ENCODE measurements at places on chromosomes 3 and 15.

- no peak for DNase-seq
Measured at GRCh38 chr3:172134352-172134751, 95.0 kb downstream of the FNDC3B start.

- DNase-seq, result peak; percentile 29
Measured at GRCh38 chr3:67654099-67654843, at the start of gene SUCLG2. Gene SUCLG2 (minus strand): TSS chr3:67654612. CDS start chr3:67654586, 26 bp downstream.

DNA sequence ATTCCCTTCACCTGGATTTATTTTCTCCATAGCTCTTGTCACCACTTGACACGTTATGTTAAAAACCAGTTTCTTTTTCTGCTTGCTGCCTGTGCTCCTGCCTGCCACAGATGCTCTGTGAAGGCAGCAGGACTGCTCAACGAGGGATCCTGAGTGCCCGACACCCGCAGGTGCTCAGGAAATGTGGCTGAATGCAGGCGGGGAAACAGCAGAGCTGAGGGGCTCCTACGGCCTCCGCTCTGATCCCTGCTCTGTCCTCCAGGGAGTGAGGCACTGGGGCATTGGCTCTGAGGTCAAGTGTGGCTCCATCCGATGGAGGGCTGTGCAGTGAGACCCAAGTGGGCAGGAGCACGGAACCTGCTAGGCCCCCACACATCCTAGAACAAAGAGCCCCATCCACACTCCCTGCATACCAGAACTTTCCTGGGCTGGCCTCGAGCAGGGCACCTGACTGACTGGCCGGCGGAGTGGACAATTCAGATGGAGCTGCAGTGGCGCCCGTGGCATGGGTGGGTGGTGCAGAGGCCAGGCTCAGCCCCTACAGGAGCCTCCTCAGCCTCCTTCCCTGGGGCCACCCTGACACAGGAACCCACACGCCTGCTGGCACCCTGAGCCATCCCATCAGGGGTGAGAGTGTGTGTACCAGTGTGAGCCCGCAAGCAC lies 27.9 kb downstream of the IQSEC1 start:
- no peak for DNase-seq

GRCh38 chr3:108124337-108125152 lies 33.7 kb upstream of the CD47 start:
- DNase-seq, result no peak

DNA sequence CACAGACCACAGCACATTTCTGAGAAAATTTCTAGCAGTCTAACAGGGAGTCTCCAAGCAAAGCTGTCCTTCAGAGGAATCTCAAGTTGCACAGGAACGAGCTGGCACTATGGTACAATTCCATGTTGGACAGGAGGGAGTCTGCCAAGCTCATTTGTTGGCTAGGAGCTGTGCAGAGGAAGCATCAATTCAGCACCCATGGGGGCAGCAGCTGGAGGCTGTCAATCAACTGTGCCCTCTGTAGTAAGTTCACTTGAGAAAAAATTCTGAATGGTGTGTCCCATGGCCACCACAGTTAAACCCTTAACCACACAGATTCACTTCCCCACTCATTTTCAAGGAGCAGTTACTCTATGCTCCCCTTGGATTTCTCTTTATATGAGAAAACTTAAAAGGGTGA lies 298.5 kb upstream of the PPP2R3A start:
- DNase-seq, result no peak

DNA sequence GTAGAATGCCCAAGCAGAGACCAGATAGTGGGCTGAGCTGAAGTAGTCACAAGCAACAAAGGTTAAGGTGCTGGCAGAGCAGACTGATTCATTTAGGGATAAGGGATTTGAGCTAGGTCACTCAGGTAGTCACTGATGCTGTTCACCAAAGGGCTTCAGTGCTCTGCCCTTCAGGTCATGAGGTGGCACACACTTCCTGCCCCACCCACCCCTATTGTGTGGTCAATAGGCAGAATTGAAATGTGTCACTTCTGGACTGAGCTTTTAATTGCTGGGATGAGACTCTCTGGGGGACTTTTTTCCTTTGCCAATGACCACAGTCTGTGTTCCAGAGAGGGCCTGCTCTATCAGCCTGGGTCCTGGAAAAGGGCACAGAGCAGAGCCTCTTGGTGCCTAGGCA lies 2.9 kb upstream of the DIS3L start:
- DNase-seq, result no peak

DNA sequence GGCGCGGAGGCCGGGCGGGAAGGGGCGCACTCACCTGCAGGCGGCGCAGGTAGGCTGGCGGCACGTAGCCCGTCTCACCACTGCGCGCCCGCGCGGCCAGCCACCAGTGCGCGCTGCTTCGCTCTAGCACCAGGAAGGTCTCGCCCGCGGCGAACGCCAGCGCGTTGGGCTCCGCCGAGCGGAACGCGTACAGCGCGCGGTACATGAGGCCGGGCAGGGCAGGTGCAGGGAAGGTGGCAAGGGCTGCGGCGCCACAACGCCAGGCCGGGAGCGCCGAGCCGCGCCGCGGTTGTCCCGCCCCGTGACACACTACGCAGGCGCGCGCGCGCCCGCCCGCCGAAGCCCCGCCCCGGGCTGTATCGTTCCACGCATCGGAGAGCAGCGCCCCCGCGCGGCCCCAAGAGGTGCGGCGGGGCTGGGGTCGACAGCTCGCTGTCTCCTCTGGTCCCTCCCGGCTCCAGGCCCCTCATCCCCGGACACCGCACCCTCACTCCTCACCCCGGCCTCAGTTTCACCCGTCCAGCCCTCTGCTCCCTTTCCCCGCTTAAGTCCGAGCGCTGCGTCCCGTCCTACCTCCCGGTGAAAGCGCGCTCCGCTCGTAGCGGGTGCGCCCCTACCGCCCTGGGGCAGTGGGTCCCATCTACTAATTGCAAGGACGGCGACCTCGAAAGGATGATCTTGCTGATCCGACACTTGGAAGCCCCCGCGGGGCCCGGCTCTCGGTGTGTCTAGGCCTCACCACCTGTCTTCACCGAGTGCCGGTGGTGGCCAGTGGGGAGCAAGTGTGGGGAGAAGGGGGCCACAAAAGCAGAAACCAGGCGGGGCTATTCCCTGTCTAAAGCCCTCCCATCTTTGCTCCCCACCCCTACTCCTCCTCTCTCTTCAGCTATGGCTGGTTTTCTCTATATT lies at the start of gene NCKIPSD:
NCKIPSD (minus strand) TSS at position 313 of the 909 bp plus-strand sequence; CDS start at position 205, 108 bp downstream.
- peak; percentile 41 for DNase-seq

DNA sequence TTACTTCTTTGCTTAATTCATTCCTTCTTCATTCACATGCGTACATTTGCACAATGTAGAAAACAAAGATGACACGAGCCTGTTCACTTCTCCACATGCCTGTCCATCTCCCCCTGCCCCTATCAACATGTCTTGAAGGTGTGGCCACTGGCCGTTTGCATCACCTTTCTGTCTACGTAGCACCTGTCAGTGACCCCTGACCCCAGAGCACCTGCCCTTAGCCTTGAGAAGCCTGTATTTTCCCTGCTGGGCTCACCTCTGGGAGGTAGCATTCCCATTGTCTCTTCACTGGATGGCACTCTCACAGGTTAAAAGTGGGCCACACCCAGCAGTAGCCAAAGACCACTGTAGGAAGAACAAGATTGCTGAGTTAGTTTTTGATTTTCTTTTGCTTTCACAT lies 234.1 kb downstream of the THSD4 start:
- DNase-seq, result no peak

DNA sequence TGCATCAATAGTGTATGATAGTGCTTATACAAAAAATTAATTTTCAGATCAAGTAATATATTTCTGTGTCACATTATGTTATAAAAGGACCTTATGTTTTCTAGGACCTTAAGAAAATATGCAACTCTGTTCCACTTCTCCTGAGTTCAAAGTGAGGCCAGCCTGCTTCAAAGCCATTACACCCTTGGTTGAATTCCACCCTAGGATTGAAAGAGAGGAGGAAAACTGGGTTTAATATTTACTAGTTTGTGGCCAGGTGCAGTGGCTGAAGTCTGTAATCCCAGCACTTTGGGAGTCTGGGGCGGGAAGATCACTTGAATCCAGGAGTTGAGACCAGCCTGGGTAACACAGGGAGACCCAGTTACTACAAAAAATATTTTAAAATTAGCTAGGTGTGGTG lies 32.9 kb upstream of the NR1I2 start:
- no peak for DNase-seq

GRCh38 chr3:1967525-1967924 lies 131.1 kb upstream of the CNTN4 start:
- no peak for DNase-seq

- DNase-seq, result no peak
Measured at GRCh38 chr15:37038716-37039106, 61.6 kb downstream of the MEIS2 start.

DNA sequence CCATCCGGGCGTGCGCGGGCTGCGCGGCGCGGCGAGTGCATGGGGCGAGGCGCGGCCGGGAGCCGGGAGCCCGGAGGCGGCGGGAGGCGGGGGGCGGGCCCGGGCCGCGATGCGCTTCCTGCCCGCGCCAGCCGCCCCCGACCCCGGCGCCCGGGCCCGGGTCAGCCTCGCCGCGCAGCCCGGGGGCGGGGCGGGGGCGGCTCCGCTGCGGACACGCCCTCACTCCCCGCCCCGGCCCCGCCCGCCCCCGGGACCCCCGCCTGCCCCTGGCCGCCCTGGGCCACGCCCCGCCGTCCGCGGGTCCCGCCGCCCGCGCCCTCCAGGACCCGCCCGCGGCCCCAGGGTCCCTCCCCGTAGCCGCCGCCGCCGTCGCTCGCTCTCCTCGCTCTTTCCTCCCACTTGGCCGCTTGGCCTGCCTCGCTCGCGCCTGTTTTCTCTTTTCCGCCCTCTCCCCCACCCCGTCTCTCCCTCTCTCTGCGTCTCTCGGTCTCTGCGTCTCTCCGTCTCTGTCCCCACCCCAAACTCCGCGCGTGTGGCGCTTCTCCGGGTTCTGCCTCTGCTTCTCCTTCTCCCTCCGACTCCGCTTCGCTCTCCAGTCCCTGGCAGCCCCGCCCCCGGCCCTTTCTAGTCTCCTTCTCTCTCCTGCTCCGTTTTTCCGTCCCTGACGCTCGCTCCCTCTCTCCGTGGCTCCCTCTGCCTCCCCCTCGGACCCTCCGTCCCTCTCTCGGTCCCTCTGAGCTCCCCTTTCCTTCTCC lies at the start of gene PLXND1:
PLXND1 (minus strand) TSS at position 41 of the 755 bp plus-strand sequence; CDS start at position 4, 37 bp downstream.
- no peak for DNase-seq

GRCh38 chr3:183698318-183698751 lies 738 bp downstream of the YEATS2 start:
- DNase-seq, result no peak

DNA sequence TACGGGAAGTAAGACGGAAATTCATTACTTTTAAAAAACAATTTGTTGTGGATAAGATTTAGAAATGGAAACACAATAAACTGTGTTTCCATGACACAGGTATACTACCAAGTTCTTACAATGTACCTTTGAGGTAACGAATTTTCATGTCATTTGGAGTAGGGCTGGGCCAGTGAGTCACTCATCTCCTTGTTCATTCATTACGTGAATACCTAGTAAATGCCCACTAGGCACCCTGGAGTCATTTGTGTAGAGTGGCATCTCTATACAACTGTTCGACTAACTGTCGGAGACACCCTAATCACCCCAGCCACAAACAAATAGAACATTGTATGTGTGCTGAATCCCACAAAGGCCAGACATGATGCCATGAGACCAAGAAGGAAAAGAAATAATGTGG lies 94.8 kb downstream of the IGF1R start:
- no peak for DNase-seq

- no peak for DNase-seq
Measured at GRCh38 chr3:49666592-49666991, 7.6 kb upstream of the APEH start.

DNA sequence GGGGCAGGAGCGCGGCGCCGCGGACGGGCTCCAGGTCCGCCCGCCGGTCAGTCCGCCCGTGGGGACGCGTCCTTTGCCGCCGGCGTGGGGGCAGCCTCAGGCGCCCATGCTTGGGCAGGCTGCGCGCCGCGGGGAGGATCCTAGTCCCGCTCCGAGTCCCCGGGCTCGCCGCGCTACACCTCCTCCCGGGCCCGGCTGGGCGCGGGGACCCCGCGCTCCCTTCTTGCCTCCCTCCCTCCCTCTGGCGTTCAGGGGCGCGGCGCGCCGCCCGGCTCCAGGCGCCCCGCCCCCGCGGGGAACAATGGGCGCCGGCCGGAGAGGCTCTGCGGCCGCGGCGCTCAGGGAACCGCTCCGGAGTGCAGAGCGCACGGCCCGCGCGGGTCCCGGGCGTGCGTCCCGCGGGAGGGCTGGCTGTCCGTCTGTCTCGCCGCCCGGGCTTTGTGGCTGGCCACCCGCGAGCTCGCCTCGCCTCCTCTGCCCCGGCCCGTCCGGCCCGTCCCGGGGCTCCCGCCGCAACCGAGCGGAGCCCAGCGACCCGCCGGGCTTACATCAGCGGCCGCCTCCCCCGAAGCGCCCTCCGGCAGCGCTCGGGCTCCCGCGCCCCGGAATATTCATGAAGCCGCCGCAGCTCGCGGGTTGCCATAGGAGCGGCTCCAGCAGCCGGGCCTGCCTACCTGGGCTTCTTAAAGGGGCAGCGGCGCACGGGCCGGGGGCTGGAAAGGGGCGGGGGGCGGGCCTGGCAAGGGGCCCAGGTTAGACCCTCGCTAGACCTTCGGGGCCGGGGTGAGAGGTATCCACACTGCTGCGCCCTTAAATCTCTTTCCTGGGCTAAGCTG lies at the start of gene HCN4:
HCN4 (minus strand) TSS at position 658 of the 836 bp plus-strand sequence. CDS start 688 bp downstream, outside the sequence.
- DNase-seq, result no peak

- DNase-seq, result peak; percentile 75
Measured at GRCh38 chr15:84654689-84655453, 788 bp upstream of the WDR73 start.

- DNase-seq, result no peak
Measured at GRCh38 chr3:32448686-32449474, 53.8 kb downstream of the CMTM6 start.

GRCh38 chr3:13783476-13783875 lies 96.4 kb downstream of the WNT7A start:
- no peak for DNase-seq

- no peak for DNase-seq
Measured at GRCh38 chr3:147119989-147120388, 286.4 kb downstream of the ZIC4 start.

All from SW 1271 (cell line).